Breast epithelium (tissue), 4 donors: ENCODE measurements at places on chromosomes 12 and 14.

DNA sequence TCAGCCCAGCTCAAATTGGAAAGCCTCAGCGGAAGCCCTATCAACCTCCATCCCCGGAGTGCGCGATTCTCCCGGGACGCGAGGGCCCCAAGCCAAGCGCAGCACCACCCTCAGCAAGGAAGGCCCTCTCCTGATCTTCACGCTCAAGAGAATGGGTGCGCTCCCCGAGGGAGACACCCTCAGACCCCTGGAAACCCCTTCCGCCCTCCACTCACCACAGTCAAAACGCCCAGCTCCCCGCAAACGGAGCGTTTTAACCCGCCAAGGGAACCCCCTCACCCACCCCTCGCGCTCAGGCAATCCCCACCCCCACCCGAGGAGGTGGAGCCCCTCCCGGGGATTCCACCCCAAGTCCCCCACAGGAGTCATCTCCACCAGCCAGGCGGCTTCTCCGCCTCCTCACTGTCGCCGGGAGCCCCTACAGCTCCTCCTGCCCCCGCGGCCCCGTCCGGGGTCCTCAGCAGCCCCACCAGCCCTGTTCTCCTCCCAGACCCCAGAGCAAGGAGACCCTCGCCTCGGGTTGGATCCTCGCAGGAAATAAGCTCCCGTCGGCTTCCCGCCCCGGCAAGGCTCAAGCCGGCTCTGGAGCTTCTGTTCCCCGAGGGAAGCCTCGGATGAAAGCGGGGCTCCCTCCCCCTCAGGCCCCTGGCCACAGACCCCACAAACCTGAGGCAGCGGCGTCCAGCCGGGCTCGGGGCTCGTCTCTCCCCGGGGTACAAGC is 507 bp downstream of the BAZ2A start:
- DNase-seq, result no peak

DNA sequence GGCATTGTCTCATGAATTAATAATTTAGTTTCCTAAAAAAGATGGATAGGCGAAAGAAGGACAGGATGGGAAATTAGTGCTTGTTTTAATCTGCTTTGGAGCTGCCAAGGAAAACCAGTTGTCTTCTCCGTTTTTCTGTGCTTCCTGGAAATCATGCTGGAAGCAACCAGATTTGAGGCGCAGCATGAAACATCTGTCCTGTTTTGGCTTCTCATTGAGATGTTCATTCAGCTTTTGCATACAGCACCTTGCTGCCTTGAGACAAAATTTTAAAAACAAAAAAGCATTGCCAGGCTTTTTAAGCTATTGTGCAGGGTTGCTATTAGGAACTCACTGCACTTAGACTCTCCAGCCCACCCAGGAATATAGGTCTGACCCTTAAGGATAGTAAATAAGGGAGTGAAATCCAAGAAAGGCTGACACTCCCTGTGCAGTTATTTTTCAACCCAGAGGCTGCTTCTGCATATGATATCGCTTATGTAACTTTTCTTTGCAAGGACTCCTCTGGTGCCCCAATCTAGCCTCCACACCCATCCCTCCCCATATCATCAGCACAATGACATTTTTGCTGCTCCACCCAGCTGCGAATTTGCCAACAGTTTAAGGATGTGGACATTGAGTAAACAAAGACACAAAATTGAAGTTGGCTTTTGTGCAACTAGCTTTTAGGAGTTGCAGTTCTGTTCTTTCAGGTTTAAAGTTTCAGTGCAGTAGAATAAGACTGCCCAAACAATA is 46.9 kb upstream of the MDM1 start:
- DNase-seq, result no peak

- DNase-seq, result no peak
Measured at GRCh38 chr12:104722601-104723534, 235.2 kb downstream of the SLC41A2 start.

GRCh38 chr12:84730561-84731162 is 181.9 kb downstream of the SLC6A15 start:
- no peak for DNase-seq

DNA sequence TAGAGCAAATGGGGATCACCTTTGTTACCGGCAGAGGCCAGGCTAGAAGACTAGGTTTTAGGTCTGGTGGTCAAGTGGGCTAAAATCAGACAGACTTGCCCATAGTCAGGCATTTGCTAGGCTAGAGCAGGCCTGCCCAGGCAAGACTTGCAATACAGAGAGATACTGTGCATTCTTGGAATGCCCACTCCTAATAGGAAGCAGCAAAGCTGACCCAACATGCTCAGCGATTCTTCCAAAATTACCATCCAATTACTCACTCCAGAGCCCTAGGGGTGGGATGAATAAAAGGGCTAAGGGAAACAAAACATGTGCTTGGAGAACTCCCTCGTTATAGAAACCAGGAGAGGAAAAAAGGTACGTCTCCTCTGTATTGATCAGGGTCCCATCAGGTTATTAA is 187.8 kb upstream of the AMIGO2 start:
- peak; percentile 80 for DNase-seq

GRCh38 chr12:68831751-68832503 is 23.9 kb downstream of the MDM2 start:
- DNase-seq, result no peak

GRCh38 chr12:98750511-98750910 is 105.4 kb downstream of the APAF1 start:
- DNase-seq, result no peak

- DNase-seq, result no peak
Measured at GRCh38 chr14:82855912-82856391, 1322.3 kb upstream of the SEL1L start.

DNA sequence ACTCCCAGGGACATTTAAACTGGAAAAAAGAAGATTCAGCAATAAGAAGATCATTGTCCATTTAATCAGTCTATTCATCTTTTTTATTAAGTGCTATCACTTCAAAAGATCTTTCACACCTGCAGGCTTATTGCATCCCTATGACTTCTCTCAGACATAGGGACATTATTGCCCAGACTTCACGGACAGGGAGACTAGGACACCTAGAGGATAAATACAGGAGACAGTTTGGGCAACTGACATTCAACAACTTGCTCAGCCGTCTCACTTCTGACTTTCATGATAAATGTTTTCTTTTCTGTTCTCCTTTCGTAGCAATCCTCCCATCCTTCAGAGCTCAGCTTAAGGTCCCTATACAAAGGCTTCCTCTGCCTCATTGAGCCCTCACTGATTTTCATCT is 84.3 kb downstream of the TMEM30B start:
- no peak for DNase-seq

- DNase-seq, result no peak
Measured at GRCh38 chr14:105168979-105169507, 467 bp upstream of the JAG2 start.

- DNase-seq, result no peak
Measured at GRCh38 chr12:77723308-77723707, 107.4 kb upstream of the NAV3 start.

- DNase-seq, result no peak
Measured at GRCh38 chr12:47408171-47408871, 297.5 kb downstream of the RPAP3 start.

DNA sequence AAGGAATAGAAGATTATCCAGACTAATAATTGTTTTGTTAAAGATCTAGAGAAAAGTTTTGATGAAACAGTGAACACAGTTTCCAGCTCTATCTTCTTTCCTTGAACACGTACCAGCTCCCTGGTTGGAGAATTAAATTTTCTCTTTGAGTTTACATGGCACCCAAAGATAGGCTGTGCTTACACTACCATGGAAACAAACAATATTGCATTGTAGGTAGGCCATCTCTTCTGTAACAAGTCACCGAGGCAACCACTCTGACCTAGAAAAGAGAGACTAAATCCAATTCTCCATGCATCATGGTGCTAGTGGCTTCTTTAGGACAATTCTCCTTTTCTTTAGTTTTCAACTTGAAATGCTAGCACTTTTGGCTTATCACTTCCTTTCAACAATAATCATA is 9.9 kb downstream of the BMAL2 start:
- DNase-seq, result no peak

DNA sequence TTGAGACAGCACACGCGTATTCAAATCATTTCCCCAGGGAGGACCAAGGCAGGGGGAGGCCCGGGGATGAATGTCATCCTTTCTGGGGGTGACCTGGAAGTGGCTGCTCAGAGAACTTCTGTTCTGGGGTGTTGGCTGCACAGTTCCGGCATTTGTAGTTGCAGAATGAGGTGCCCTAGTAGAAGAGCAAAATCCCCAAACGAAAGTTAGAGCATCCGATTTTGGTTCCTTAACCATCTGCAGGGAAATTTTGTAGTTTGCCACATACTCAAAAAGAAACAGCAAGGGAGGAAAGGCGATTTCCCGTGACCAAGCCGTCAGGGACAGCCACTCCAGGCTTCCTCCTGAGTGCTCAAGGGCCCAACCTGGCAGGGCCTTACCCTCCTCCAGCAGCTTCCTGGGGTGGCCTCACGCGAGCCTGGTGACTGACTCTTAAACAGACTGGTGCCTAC is 13.0 kb upstream of the TRAF3 start:
- no peak for DNase-seq

GRCh38 chr12:112063273-112063672 is 45.3 kb downstream of the NAA25 start:
- DNase-seq, result no peak

DNA sequence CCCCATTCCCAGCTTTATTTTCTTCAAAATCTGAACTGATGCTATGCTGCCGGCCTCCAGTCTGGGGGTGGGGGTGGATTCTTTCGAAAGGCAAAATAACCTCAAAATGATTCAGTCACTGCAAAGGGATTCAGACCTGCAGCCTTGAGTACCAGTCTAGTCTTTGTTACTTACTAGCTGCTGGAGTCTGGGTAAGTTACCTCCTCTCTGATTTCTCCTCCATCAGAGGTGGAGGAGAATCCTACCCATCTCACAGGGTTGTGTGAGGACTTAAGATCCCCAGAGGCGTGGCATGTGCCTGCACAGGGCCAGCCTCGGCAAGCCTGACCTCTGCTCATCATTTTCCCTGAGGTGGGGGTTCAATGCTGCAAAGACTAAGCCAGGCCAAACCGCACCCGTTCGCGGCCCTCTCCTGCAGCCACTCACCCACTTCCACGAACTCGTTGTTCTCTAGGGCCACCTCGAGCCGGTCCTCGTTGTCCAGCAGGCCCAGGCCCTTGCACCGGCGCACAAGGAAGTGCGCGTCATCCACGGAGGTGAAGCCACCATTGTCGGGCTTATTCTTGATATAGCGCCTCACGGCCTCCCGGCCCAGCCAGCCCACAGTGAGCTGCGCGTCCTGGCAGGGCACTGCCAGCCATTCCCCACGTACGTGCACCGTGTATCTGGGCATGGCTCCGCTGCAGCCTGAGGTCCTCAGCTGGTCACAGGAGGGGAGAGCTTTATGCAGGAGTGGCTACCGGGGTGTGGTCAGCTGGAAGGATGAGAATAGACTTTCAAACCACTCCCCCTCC is 709 bp downstream of the HAL start:
- DNase-seq, result no peak

- DNase-seq, result no peak
Measured at GRCh38 chr14:36556811-36557433, 25.5 kb downstream of the NKX2-8 start.

- DNase-seq, result no peak
Measured at GRCh38 chr12:82973592-82973991, 286.9 kb downstream of the TMTC2 start.

GRCh38 chr14:92093320-92093719 is 13.1 kb downstream of the ATXN3 start:
- no peak for DNase-seq

DNA sequence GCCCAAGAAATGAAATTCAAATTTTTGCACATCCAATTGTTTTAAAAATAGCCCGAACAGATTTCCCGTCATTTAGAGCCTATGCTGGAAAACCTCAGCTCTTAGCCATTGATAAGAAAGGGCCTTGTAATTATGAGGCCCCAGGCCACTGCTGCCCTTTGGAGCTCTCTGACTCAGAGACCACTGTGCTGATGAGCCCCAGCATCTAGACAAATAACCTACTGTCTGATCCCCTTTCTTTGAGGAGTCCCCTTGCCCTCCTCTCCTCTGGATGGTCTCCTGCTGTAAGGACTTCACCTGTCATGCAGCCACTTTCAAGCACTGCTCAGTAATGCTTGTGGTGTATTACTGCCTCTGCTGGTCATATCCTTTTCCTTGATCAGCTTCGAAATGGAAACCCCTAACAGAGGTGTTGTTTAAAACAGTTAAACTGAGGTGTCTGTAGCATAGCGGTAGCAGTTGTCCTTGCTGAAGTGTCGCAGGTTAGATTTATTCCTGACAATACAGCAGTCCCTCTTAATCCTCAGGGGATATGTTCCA is 159.9 kb upstream of the SRRM4 start:
- no peak for DNase-seq

- DNase-seq, result no peak
Measured at GRCh38 chr12:122022393-122023338, 982 bp downstream of the BCL7A start.

DNA sequence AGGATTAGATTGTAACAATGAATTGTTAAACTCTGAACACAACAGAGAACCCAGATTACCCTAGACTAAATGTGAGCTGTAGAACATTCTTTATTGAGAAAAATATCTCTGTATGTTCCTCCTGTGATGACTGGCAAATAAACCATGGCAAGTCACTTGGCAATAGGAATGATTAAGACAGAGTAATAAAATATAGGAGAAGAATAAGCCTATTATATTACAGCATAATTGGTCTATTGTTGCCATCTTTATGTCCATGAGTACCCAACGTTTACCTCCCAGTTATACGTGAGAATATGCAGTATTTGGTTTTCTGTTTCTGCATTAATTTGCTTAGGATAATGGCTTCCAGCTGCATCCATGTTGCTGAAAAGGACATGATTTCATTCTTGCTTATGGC is 211.2 kb upstream of the AVPR1A start:
- no peak for DNase-seq
